ENCODE measurements at places on chromosomes 2 and 18. TPM values are rescaled to one million over a fixed set of nuclear protein-coding genes. Genes with fewer than 3 reads are reported as not detected.
A peak's percentile ranks its signal among the peaks of the same experiment; 100 is the strongest.

- DNase-seq, result no peak
Measured at GRCh38 chr2:229695961-229696360, 18.4 kb downstream of the DNER start.

- no peak for DNase-seq
Measured at GRCh38 chr18:26005950-26006349, 84.5 kb downstream of the SS18 start.

GRCh38 chr2:120735746-120736170 lies at the start of gene GLI2:
GLI2 (plus strand) TSS chr2:120735868; CDS start chr2:120797321, 61,453 bp downstream.
- peak; percentile 62 for DNase-seq

The PROC gene
- total RNA-seq, result 2.7 TPM
